Mucosa of descending colon (tissue), 3 donors: ENCODE measurements at places on chromosomes 4 and X. TPM values are rescaled to one million over a fixed set of nuclear protein-coding genes. Genes with fewer than 3 reads are reported as not detected.
A peak's percentile ranks its signal among the peaks of the same experiment; 100 is the strongest.

The GLOD5 gene
- 9.9 TPM for total RNA-seq

The XAGE2 gene
- not detected for total RNA-seq

The RTL3 gene
- not detected for total RNA-seq

The HMGN5 gene
- total RNA-seq, result 4.0 TPM

The PFKFB1 gene
- 0.29 TPM for total RNA-seq

The NUDT11 gene
- 0.43 TPM for total RNA-seq

The RHOXF1 gene
- total RNA-seq, result not detected

GRCh38 chr4:56468097-56468422, 643 bp downstream of the SRP72 start:
- DNase-seq, result no peak

DNA sequence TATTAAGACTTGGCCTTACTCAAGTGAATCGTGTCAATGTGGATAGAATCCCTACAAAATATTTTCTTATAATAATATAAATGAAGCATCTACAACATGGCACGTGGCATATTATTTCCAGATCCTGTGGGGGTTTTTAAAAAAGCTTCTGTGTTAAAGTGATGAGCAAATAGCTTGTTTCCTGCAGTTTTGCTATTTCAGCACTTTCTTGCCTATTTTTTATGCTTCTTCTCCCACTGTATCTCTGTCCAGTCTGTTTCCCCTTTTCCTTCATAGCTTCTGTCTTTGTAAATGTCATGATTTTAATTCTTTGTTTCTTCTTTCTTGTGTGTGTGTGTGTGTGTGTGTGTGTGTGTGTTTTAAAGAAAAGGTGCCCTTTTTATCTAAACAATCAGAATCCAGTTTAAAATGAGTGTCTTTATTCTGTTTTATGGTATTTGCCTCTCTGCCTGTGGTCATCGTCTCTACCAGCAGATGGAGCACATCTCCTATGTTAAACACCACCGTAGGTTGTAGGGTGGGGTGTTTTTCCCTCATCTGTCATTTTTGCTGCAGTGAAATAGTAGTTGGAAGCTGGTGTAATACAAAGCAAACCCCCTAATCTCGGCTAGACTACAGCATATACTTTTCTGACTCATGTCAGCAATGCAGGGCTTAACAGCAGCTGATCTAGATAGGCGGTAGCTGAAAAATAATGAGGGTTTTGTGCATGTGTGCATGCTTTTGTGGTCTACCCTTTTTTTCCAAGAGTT, 33.1 kb downstream of the FTHL17 start:
- DNase-seq, result no peak

DNA sequence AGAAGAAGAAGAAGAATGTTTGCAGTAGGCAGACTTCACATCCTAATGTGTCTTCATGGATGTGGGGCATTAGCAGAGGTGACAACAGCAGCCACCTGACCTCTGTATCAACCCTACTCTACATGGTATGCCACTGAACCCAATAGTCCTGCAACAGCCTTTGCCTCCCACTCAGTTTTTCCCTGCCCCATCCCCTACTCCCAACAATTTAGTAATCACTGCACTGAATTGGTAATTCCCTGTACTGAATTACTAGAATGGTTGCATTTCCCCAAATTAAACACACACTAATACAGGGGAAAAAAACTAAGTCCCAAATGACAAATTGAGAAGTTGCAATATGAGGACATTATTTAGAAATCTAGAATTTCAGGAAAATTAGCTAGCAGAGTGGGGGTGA, 31.4 kb upstream of the FAM241A start:
- no peak for DNase-seq

GRCh38 chrX:15202454-15203177, 67.3 kb downstream of the ASB9 start:
- no peak for DNase-seq

- no peak for DNase-seq
Measured at GRCh38 chr4:167555338-167556022, 321.2 kb upstream of the SPOCK3 start.

DNA sequence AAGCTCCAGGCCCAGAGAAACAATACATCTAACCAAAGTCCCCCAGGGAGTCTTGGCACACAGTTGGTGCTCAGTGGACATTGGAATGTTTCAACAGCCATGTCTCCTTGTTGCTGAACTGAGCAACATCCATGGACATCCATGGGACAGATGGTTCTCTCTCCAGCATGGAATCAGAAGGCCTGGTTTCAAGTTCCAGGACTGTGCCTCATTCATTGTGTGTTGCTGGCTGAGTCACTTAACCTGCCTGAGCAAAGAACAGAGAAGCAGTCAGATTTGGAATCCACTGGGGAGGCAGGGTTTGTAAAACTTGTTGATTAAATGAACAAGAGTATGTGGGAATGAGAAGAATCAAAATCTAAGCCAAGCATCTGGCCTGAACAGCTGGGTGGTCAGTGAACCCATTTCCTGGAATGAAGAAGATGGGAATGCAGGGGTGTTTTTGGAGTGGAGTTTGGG, 147.9 kb downstream of the CHIC2 start:
- DNase-seq, result no peak

GRCh38 chr4:7862561-7863192, 77.0 kb downstream of the AFAP1 start:
- DNase-seq, result no peak

DNA sequence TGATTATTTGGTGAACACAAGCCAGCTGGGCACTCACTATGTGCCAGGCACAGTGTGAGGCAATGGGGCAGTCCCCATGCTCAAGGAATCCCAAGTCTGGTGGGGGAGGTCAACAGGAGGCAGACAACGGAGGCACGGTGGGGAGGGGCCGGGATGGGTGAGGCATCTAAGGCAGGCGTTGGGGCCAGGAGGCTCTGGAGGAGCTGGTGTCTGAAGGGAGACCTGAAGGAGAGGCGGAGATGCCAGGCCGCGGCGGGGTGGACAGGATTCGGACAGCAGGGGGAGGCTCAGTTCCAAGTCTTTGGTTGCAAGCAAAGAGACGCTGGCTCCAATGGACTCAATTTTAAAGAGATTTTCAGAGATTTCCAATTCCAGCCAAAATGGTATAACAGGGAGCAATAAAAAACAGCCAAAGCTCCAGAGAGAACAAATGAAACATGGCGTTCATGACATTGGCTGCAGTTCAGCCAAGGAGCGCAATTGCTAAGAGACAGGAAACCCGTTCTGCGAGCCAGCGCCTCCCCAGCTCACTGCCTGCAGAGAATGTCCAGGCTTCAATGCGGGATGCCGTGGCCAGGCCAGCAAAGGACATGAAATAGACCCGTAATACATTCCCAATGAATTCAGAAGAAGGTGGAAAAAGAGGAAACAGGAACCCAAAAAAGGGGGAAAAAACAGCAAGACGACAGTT, 105.2 kb upstream of the LRPAP1 start:
- DNase-seq, result no peak

DNA sequence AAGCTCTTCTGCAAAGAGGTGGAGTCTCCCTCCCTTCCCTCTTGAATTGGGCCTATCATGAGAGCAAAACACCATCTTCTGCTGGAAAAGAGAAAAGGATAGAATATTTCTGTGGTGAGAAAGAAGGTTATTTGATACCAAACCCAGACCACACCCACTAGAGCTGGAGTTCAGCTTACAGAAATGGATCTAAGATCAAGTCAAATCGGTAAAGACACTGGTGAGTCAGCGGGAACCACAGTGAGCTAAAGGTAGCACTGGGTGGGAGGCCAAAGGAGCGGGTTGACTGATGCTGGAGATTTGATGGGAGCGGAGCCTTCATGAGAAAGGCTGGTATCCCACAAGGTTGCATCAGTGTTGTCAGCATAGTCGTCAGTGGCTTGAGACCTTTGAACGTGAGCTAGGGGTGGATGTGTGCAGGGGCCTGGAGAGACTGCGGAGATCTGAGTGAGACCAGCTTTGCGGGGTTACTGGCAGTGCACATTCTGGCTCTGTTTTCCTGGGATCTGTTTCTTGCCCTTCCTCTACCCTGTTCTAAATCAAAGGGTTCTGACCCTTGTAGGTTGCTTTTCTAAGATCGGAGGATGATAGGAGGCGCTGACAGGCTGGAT, 106.4 kb upstream of the SCOC start:
- no peak for DNase-seq

DNA sequence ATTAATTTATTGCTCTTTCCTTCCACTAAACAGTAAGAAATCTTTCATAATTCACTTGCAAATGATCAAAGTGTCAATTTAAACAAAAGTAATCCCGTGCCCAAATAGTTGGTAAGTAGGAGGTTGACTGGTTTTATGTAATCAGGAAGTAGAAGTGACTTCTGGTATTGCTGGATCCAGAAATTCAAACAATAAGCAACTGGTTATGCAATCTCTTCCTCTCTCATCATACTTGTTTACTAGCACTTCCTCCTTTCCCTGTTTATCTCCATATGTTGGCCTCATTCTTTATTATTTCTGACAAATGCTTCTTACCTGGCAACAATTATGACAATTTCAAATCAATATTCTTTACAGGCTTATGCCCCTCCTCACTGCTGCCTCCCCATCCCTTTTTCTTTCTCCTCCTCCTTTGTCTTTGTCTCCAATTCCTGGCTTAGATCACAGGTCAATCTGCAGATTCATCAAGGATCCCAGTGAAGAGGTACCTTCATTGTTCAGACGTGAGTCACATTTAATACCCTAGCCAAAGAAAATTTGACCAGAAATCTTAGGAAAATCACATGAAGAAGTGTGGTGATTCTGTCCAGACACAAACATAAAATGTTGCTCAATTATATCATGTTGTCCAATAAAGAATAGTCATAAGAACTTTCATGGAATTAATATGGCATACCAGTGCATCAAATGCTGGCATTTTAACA, 323.2 kb upstream of the PCDH7 start:
- DNase-seq, result no peak

GRCh38 chrX:155577682-155578081, 35.1 kb downstream of the TMLHE start:
- no peak for DNase-seq

- DNase-seq, result peak; percentile 69
Measured at GRCh38 chr4:186723292-186724057, at the start of gene FAT1. FAT1 (minus strand) TSS chr4:186723856; CDS start chr4:186709827, 14,029 bp downstream.

DNA sequence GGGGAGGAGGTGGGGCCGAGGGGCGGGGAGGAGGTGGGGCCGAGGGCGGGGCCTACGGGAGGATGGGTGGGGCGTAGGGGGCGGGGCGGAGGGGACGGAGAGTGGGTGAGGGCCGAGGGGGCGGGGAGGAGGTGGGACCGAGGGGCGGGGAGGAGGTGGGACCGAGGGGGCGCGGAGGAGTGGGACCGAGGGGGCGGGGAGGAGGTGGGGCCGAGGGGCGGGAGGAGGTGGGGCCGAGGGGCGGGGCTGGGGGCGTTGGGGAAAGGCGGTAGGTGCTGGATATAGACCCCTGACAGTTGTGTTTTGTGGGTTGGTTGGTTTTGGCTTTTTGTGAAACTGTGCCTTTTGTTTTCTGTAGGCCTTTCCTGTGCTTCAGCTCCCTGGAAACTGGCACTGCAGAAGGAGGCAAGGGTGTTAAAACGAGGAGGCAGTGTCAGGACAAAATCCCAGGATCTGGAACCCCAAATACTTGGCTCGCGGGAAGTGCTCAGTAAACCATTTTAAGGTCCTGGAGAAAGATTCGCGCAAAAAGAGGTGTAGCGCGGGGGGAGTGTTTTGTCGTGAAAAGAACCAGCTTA, 580 bp upstream of the MMGT1 start:
- peak; percentile 78 for DNase-seq

- DNase-seq, result no peak
Measured at GRCh38 chr4:175927121-175927520, 115.1 kb upstream of the GPM6A start.

DNA sequence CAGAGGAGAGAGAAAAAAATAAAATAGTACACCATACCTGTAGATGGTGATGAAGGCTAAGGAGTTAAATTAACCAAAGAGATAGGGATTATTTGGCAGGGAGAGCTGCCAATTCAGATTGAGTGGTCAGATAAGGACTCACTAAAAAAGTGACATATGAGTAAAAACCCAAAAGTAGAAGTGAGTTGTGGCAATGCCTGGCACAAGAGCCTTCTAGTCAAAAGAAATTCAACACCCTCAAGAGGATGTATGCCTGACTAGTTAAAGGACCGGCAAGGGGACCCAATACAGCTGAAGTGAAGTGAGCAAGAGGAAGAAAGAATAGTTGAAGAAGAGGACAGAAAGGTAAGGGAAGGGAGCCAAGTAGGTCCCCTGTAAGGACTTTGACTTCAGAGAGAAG, 34.9 kb downstream of the ELF2 start:
- DNase-seq, result no peak

GRCh38 chr4:55730280-55730931, 89.2 kb upstream of the EXOC1L start:
- no peak for DNase-seq

- no peak for DNase-seq
Measured at GRCh38 chr4:26468977-26469376, 21.3 kb downstream of the CCKAR start.

DNA sequence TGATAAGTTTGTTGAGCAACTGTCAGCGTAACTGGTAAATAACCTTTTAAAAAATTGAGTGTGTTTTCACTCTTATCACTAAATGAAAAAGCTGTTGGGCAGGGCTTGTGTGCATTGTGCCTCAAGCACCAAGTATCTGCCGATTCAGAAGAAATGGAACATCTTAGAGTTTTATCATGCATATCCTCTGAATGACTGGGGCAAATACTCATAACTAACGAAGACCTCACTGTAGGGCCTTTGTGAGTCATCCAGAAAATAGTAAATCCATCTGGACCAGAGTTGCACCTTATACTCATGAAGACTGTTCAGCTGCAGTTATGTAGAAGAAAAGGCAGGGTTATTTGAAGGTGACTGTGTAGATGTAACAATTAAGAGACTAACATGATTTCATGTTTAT, 222.1 kb downstream of the CAMK2D start:
- no peak for DNase-seq

GRCh38 chr4:30181512-30181911, 538.7 kb upstream of the PCDH7 start:
- no peak for DNase-seq

GRCh38 chr4:179097741-179098140, 1655.5 kb upstream of the AGA start:
- no peak for DNase-seq

DNA sequence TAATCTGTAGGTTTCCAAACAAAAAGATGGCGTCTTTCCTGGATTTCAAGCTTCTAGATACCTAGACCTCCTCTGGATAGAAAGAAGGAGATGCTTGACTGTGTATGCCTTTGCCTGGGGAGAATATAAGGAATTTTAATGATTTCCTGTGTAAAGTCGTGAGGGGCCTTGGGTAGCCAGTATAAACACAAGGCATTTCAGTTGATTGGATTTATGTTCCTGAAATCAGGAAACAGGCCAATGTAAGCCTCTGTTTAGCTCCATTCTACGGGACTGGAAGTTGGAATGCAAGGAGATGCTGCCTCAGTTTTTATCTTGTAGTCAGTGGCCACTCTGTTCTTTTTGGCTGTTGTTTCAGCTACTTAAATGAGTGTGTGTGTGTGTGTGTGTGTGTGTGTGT, 137.2 kb downstream of the GUCY2F start:
- DNase-seq, result no peak

DNA sequence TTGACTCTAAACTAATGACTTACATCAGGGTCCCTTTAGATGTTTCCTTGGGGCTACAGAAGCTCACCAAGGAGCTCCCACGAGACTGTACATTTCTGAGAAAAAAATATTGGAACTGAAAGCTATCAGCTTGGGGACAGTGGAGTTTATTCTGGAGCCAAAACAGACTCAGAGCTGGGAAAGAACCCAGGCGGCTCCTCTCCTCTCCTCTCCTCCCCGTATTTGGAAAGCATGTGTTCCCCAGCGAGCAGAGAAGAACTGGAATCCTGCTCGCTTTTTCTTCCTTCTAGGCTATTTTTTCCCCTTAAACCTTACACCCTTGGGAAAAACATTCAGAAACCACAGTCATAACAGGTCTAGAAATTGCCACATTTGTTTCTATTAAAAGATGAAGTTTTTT, 4.3 kb upstream of the MAP7D3 start:
- no peak for DNase-seq

GRCh38 chrX:7330971-7331746, 183.2 kb upstream of the PUDP start:
- DNase-seq, result peak; percentile 4
